ENCODE measurements at places on chromosomes 6 and 20. TPM values are rescaled to one million over a fixed set of nuclear protein-coding genes. Genes with fewer than 3 reads are reported as not detected.
A peak's percentile ranks its signal among the peaks of the same experiment; 100 is the strongest.

DNA sequence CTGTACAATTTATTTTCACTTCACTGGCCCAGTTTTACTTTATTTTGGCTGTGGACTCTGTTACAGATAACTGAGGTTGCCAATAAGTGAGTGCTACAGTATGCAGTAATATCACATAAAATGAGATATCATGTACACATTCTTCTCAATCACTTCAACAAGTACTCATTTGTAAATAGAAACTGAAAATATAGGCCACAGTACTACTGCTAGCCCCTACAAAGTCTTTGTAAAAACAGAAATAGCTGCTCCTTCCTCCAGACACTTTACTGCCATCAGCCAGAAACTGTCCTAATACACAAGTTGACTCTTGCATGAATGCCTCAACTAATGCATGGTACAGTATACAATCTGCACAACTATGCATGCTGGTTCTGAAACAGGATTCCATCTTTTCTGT, 9.2 kb downstream of the DTNBP1 start:
- DNase-seq, result no peak

GRCh38 chr6:169244684-169245383, 8.8 kb downstream of the THBS2 start:
- no peak for DNase-seq

DNA sequence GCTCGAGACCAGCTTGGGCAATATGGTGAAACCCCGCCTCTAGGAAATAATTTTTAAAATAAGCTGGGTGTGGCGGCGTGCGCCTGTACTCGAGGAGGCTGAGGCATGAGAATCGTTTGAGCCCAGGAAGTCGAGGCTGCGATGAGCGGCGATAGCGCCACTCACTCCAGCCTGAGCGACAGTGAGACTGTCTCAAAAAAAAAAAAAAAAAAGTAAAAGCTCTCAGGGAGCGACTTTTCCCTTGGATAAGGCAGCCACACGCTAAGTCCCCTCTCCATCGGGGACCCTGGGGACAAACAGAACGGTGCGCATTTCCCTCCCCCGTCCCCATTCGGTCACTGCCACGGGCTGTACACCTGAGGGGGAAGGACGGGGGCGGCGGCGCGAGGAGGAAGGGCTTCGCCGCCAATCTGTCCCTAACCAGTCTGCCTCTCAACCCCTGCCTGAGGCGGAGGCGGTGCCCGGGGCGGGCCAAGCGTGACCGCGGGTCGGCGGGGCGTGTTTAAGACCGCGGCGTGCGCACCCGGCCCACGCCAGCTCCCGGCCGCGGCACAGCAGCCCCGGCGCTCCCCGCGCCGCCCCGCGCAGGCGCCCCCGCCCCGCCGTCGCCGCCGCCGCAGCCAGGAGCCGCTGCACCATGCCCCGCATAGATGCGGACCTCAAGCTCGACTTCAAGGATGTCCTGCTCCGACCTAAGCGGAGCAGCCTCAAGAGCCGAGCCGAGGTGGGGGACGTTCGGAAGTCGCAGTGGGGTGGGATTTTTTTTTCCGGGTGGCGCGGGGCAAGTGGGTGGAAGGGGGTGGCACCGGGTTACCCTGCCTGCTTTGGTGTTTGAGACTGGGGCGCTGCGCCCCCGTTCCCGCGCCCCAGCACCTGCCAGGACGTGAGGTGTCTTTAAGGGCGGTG, at the start of gene GMPR:
Gene GMPR, plus strand, starts transcription at position 531 of the 906 bp plus-strand sequence. Its CDS starts 107 bp downstream, at position 638.
- peak; percentile 76 for DNase-seq

PFDN4 gene
- total RNA-seq, result 17.1 TPM

GRCh38 chr6:119466226-119466625, 116.7 kb upstream of the MAN1A1 start:
- DNase-seq, result no peak

GRCh38 chr6:91534614-91535013, 947.7 kb upstream of the MAP3K7 start:
- no peak for DNase-seq

HLA-DPB1 gene
- 77.1 TPM for total RNA-seq
